ENCODE measurements at places on chromosomes 5 and 9. TPM values are rescaled to one million over a fixed set of nuclear protein-coding genes. Genes with fewer than 3 reads are reported as not detected.

EIF4EBP3 gene
- total RNA-seq, result 3.2 TPM

PPP3R2 gene
- total RNA-seq, result not detected

JMY gene
- 16.9 TPM for total RNA-seq

SPATA31A3 gene
- total RNA-seq, result not detected

NADK2 gene
- 33.9 TPM for total RNA-seq

LCN2 gene
- 48.4 TPM for total RNA-seq

SLC6A19 gene
- total RNA-seq, result not detected

GABRA1 gene
- not detected for total RNA-seq

SPINK7 gene
- total RNA-seq, result 13.7 TPM
